NCI-H1105 (cell line): ENCODE measurements at places on chromosomes 2 and 18.

DNA sequence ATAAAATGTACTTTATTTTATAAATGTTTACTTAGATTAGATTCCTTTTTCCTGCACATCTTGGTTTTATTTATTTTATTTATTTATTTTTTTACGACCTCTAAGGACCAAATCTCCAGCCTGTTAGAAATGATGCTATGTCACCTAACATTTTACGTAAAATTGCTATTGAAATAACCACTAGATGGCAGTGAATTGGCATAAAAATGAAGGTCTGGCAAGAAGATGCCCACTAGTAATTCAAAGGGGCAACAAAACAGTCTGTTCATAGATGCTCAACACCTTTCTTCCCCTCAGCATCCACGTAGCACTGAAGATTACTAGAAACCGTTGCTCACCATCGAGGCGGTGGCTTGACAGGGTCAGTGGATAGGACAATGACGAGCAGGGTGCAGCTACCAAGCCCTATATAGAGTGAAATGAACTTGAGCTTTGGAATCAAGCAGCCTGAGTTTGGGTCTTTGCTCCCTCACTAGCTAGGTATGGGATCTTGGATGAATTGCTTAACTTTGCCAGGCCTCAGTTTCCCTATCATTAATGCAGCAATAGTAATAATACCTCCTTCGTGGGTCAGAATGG lies 128.7 kb upstream of the L3MBTL4 start:
- DNase-seq: peak; percentile 23

- DNase-seq: no peak
These were observed 14.8 kb upstream of the MLPH start for GRCh38 chr2:237472187-237472712.

DNA sequence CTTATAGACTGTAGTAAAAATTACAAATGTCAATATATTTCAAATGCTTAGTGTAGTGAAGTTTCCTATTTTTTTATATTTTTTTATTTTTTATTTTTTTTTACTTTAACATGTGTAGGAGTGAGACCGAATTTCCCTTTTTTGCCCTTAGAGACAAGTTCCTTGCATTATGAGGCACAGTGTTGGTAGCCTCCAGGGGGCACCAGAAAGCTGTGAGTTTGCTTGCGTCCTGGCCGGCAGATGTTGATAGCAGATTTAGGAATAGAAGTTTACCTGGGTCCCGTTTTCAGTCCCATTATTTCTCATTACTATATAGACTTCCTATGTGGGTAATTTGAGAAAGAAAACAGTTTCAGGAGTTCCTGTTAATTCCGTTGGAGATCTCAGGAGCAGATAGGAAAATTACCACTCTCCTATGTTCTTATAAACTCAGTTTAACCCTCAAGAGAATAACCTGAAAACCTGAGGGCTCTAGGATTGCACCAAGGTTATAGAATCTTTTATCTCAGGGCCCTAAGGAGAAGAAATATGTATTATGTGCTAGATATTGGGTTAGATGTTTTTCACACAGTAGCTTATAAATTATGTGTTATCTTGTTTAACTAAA lies 157.5 kb upstream of the SESTD1 start:
- peak; percentile 43 for DNase-seq

- DNase-seq: peak; percentile 68
These were observed 39.2 kb upstream of the RNU4ATAC start for GRCh38 chr2:121491518-121491917.

GRCh38 chr2:13009027-13009642 lies 292.4 kb downstream of the TRIB2 start:
- no peak for DNase-seq

GRCh38 chr2:119941388-119941787 lies 71.5 kb upstream of the EPB41L5 start:
- DNase-seq: no peak

DNA sequence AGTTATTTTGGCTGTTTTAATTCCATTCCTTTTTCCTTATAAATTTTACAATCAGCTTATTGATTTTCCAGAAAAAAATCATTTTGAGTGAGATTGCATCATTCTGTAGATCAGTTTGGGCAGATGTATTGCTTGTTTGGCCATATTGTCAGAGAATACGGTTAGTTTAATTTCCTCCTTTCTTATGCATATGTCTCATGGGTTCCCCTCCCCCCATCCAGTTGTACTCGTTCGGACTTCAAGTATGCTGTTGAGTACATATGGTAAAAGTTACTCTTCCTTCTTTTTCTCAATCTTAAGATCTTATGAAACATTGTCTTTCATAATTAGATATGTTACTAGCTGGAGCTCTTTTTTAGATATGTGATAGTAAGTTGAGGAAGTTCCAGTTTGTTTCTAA lies 131.2 kb upstream of the TTC27 start:
- no peak for DNase-seq

DNA sequence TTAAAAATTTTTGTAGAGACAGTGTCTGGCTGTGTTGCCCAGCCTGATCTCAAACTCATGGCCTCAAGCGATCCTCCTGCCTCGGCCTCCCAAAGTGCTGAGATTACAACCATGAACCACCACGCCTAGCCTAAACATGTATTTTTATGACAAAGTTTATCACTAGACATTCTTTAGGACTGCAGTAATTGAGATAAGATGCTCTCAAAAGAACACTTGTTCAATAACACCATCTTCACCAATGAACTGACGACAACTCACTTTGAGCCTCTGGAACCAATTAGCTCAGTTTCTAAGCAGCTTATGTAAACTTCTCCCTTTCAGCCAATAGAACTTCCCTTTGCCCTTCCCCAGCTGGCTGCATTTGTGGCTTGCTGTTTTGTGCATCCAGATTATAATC lies 15.3 kb upstream of the PPP4R1 start:
- DNase-seq: no peak

DNA sequence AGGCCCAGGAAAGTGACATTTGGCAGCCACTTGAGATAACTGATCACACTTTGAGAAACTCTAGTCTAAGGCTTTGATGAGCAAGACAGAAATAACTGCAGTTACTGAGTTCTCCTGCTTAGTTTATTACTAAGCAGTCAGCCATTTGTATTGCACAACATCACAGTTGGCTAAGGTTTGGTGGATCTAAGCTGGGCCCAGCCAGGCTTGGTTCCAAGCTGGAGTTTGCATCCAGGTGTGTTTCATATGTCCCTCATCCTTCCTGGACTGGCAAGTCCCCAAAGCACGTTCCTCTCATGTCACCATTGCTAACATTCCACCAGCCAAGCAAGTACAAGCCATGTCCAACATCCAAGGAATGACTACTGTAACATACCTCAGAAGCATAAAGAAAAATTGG lies 71.3 kb upstream of the ZNF532 start:
- no peak for DNase-seq

DNA sequence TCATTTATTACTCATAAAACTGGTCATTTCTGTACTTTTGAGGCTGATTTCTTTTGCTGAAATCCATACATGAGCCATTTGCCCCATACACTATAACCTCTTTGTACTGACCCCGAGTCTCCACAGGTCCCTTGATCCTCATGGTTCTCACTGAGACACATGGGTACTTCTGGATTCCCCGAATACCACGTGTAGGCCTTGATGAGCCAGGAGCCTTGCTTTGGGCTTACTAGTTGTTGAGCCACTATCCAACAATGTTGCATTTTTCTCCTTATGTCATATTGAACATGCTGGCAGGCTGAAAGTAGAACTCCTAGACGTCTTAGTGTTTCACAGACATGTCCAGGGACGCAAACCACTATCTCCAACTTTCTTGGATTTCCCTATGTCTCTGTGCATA lies 2.4 kb upstream of the FBXO11 start:
- DNase-seq: no peak

GRCh38 chr2:232240906-232241305 lies 137.6 kb upstream of the ALPP start:
- no peak for DNase-seq

GRCh38 chr2:43127941-43128558 lies 98.4 kb downstream of the ZFP36L2 start:
- no peak for DNase-seq

DNA sequence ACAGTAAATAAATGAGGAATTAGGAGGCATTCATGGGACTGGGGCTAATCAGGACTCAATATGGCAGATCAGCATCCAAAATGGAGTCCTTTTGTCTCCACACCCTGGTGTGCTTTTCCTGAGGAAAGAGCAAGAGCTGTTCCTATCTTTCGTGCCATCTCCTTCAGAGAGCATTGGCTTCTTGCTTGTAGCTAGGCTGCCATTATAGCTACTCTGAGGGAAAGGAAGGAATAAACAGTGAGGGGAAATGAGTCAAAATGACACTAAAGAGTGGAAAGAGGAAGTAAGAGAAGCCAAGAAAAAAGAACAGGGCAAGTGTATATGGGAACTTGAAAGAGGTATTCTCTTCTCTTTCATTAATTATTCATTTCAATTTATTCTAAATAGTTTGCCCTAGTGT lies 8.4 kb upstream of the NMI start:
- DNase-seq: no peak

DNA sequence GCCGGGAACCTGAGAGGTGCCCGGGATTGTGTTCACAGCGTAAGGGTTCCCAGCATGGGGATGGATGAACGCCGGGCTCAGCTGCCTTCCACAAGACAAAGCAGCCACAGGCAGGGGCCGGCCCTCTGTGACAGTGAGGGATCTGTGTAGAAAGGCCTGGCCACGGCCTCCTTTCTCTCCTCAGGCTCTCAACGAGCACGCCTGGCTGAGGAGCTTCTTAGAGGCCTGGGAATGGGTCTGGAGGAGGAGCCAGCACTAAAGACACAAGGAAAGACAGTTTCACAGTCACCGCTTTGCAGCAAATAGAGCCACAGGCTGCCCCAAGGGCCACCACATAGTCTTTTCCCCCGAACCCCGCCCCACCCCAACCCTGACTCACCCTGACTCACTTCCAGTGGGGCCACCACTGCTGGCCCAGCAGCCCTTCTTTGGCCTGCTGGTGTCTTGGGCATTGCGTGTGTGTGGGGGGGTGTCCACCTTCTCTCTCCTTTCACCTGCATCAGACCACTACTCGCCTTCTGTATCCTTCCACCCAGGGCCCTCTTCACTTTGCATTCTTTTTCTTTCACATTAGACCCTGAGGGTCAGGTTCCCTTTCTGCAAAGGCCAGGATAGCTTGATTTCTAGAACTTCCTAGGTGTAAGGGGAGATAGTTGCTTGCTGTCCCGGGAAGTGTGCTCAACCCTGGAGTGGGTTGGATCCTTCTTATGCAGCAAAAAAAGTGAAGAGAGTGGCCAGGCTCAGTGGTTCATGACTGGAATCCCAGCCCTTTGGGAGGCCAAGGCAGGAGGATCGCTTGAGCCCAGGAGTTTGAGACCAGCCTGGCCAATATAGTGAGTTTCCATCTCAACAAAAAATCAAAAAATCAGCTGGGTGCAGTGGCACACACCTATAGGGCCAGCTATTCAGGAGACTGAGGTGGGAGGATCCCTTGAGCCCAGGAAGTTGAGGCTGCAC lies 19.3 kb upstream of the HPCAL1 start:
- no peak for DNase-seq

GRCh38 chr2:95268211-95269035 lies 5.8 kb upstream of the PROM2 start:
- no peak for DNase-seq

GRCh38 chr2:152413228-152414030 lies 78.5 kb downstream of the FMNL2 start:
- no peak for DNase-seq

- no peak for DNase-seq
These were observed 38.8 kb upstream of the RBMS1 start for GRCh38 chr2:160532388-160532787.

GRCh38 chr18:9710037-9710436 lies 1.9 kb downstream of the RAB31 start:
- no peak for DNase-seq

DNA sequence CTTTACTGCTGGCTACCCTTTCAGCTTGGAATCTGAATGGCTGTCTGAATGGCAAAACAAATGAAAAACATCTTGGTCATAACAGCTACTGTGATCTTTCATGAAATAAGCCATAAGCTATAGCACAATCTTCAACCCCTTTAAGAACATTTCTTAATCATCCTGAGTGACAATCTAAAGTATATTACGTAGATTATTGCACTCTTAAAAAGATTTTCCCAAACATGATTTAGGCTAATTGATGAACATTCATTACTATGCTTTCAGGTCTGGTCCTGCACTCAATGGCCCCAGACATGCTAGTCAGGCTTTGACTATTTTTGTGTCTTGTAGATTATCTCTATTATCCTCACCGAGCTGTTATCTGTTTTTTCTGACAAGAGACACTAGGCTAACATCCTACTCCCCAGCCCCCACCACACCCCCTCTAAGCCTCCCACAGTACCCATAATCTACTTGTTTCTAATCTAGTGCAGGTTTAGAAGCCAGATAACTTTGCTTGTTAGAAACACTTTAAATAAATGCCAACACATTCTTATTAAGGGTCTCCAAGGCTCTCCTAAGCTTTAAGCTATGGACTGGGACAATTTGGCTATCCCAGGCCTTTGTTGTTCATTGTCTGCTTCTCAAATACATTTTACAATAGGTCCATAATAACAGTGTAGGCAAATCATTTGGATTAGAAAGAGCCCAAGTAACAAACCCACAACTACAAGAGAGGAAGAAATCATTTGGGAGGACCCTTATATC lies 4.2 kb downstream of the SMAD2 start:
- DNase-seq: no peak

- DNase-seq: no peak
These were observed 61.1 kb downstream of the HK2 start for GRCh38 chr2:74895001-74895400.

DNA sequence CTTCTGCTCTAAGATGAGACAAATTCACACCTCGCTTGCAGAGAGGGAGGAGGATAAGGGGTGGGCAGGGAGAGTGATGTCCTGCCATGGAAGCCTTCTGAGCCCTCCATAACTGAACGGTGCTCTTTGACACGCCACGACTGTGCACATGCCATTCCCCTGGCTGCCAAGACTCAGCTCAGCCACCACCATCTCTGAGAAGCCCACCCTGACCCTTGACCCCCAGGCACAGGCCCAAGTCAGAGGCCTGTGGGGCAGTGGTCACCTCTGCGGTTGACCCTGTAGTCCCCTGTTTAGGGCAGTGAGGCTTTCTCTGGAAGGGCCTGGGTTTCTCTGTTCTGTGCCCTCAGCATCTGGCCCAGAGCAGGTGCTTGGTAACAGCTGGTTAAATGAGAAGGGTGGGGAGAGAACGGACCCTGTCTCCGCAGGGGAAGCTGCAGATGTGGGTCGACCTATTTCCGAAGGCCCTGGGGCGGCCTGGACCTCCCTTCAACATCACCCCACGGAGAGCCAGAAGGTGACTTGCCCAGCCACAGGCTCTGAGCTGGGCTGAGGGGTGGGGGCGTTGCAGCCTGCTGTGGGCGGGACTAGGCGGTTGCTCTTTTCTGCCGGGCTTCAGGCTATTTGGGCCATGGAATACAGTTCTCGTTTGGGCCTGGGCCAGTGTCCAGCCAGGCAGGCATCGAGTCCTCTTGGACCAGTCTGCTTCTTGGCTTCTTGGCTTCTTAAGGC lies 215.1 kb downstream of the DYSF start:
- no peak for DNase-seq

- DNase-seq: no peak
These were observed 56.1 kb downstream of the ASAP2 start for GRCh38 chr2:9262671-9263171.

DNA sequence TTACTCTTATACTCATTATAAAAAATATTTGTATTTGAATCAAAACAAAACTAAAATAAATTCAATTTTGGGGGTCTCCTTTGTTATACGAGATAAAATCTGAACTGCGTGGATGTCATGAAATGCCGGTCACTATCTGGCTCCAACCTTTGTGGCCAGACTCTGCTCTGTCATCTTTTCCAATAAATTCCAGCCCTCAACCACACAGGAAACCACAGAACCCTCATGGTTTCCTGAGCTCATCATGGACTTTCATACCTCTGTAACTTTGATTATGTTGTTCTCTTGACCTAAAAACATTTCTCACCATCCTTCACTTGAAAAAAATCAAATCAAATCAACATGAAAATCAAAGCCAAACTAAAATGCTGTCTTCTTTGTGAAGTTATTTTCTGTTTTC lies 724.7 kb downstream of the METTL4 start:
- DNase-seq: no peak
